GM20000 (cell line): ENCODE measurements at places on chromosomes 1 and 21.

DNA sequence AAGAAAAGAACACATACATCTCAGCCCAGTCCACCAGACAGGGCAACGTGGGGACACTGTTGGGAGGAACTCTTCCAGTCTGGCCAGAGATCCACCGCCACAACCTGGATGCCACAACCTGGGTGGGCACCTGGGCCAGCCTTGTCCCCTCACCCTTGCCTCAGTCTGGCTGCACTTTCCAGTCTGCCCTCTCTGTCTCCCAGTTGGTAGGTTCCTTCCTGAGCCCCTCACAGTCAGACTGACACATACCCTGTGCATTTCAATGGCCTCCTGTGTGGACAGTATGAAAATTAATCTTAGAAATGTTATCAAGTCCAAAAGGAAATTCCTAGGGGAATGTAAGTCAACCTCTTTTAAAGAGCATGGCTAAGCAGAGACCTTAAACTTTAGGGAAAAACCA is 49.5 kb downstream of the DDX20 start:
- no peak for DNase-seq

DNA sequence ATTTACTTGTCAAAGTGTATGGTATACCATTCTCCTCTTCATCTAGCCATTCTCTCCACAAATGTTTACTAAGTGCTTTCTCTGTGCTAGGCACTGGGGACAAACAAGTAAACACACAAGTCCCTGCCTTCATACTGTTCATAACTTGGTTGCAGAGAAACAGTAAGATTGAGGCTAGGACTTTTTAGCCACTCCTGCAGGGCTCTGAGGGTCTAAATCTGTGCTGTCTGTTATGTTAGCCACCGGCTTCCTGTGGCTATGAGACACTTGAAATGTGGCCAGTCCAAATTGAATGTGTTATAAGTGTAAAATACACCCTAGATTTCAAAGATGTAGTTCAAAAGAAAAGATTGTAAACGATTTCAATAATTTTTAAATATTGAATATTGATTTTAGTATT is 50.2 kb downstream of the AZIN2 start:
- no peak for DNase-seq

DNA sequence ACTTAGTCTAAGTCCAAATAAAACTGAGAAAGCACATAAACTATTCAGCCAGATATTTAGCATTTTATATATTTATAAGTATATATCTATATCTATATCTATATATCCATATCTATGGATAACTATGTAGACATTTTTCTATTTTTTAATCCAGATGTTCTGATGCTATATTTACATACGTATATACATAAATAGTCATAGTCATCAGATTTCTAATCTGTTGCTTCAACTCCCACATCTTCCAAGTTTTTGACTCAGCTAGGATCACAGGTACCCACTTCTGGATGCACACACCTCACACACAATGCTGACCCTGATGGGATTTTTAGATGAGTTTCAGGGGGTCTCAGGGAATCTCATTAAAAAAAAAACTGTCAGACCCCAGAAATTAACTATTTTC is 52.2 kb upstream of the ZC3H11B start:
- DNase-seq: no peak

- DNase-seq: no peak
These were observed 84.4 kb upstream of the JAK1 start for GRCh38 chr1:65050735-65051134.
